ENCODE measurements at places on chromosomes 2 and 18. TPM values are rescaled to one million over a fixed set of nuclear protein-coding genes. Genes with fewer than 3 reads are reported as not detected.

REG1B gene
- total RNA-seq: not detected

GRCh38 chr2:168583710-168584521 lies 127.8 kb downstream of the CERS6 start:
- peak; percentile 76 for DNase-seq

DNA sequence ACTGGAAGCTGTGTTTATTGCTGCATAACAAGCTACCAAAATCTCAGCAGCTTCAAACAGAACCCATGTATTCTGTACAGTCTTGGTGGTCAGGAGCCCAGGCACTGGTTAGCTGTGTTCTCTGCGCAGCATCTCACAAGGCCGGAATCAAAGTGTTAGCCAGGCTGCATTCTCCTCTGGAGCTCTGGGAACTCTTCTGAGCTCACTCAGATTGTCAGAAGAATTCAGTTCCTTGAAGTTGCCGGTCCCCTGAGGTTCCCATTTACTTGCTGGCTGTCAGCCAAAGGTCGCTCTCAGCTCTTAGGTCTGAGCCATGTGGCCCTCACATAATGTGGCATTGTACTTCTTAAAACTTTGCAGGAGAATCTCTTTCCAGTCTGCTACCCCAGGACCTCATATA lies 123.6 kb upstream of the SMIM21 start:
- no peak for DNase-seq

DNA sequence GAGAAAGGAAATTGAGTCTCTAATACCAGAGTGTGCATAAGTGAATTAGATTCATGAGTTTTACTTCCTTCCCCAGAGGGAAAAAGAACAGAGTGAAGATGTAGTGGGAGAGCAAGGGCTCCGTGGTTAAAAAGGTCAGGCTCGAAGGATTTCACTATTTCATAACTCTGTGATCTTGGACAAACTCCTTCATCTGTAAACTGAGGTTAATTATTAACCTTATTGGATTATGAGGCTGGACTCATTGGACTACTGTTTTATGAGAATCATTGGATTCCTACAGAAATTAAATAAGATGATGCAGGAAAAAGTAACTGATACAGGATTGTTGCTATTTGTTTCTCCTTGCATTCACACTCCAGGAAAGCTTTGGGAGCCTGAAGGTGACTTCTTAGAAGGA lies 45.0 kb downstream of the SRD5A2 start:
- DNase-seq: no peak

TBR1 gene
- not detected for total RNA-seq

DNA sequence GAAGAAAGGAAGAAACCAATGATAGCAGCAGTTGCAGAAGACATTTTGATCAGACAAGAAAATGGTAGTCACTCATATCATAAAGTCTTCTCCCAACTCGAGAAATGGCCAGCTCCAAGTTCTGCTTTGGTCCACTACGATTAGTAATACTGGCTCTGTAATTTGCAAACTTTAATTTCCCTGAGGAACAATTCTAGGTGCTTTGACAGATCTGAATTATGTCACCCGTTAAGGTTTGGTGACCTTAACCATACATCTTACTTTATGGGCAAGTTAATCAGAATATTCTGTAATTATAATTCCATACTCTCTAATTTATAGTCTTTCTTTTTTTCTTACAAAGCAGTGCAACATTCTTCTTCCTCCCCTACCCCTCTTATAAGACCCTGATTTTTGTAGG lies 84.5 kb downstream of the RND3 start:
- DNase-seq: no peak

KCNK3 gene
- 0.59 TPM for total RNA-seq

UNC80 gene
- total RNA-seq: not detected

LONRF2 gene
- 19.9 TPM for total RNA-seq

Measured in breast epithelium (tissue), 4 donors.